Stimulated activated CD4-positive, alpha-beta T cell treated with anti-CD3 and anti-CD28 coated beads, TNF-alpha, amount 100 ng/mL, for 1 hour (primary cell): ENCODE measurements at places on chromosomes 4 and X.

GRCh38 chr4:175705407-175705806 is 106.7 kb downstream of the GPM6A start:
- no peak for DNase-seq

- DNase-seq, result no peak
Observed at GRCh38 chr4:87844452-87844851, 11.7 kb downstream of the MEPE start.

DNA sequence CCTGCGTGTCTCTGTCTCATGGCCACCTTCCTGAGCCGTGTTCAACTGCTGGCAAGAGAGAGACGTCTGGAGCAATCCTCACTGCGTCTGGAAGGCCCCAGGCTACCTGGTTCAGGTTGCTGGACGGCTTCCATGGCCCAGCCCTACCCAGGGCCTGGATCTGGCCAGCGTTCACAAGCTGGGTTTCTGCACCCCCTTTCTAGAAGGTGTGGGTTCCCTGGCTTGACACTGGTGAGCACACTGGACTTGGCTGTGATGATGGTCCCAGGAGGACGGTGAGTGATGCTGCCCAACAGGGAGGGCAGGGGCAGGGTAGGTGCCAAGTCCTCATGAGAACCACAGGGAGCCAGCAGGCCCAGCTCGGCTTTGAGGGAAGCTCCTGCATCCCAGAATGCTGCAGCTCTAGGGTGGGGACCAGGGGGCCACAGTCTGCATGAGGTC is 63.4 kb downstream of the HTRA3 start:
- DNase-seq, result no peak

- no peak for DNase-seq
Observed at GRCh38 chrX:115237056-115237455, 3.2 kb upstream of the LRCH2 start.

DNA sequence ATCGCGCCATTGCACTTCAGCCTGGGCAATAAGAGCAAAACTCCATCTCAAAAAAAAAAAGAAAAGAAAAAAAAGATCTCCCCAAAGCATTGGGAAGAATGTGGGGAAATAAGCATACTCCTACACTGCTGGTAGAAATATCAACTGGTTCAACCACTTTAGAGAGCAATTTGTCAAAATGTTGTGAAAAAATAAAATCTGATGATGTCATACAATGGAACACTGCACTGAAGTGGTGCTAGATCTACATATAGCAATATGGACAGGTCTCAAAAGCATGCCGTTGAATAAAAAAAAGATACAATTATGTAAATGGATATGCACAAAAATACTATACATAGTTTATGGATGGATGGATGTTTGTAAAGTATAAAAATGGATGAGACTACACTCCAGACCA is 18.3 kb upstream of the HUWE1 start:
- DNase-seq, result no peak

GRCh38 chrX:23782455-23782854 is 518 bp upstream of the SAT1 start:
- DNase-seq, result no peak

GRCh38 chrX:42752730-42753129 is 25.2 kb downstream of the PPP1R2C start:
- no peak for DNase-seq

GRCh38 chr4:165927366-165927765 is 54.3 kb downstream of the TLL1 start:
- no peak for DNase-seq
